ENCODE measurements at places on chromosomes 4 and X.

GRCh38 chr4:8846046-8846720, 25.5 kb downstream of the HMX1 start:
- DNase-seq = no peak

GRCh38 chr4:86482306-86483172, 111.6 kb upstream of the PTPN13 start:
- DNase-seq = no peak

DNA sequence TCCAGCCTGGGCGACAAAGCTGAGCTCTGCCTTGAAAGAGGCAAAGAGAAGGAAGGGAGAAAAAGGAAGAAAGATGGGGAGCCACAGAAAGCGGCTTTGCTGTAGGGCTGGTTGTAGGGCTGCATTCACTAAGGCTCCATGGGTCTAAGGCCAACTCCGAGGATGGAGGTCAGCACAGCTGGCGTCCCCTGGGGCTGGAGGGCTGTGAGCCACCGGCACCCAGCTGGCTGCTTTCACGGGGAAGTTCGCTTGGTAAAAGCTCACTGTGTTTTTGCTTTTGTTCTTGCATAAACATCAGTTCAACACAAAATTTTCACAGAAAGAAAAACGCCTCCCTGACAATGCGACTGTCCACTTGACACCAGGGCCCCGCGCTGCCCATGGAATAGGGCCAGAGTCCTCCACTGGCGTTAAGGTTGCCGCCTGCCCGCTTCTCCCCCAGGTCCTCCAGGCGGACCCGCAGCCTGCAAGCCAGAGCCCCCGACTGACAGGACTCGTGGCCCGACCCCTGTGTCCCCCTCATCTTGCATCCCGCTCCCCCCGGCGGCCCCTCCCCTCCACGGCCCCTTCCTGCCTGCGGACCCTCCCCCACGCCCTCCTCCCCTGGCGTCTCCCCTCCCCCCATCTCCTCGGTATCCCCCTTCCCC, 1.1 kb downstream of the RNF212 start:
- no peak for DNase-seq

GRCh38 chrX:153662266-153662665, 11.3 kb downstream of the PNCK start:
- DNase-seq = no peak

DNA sequence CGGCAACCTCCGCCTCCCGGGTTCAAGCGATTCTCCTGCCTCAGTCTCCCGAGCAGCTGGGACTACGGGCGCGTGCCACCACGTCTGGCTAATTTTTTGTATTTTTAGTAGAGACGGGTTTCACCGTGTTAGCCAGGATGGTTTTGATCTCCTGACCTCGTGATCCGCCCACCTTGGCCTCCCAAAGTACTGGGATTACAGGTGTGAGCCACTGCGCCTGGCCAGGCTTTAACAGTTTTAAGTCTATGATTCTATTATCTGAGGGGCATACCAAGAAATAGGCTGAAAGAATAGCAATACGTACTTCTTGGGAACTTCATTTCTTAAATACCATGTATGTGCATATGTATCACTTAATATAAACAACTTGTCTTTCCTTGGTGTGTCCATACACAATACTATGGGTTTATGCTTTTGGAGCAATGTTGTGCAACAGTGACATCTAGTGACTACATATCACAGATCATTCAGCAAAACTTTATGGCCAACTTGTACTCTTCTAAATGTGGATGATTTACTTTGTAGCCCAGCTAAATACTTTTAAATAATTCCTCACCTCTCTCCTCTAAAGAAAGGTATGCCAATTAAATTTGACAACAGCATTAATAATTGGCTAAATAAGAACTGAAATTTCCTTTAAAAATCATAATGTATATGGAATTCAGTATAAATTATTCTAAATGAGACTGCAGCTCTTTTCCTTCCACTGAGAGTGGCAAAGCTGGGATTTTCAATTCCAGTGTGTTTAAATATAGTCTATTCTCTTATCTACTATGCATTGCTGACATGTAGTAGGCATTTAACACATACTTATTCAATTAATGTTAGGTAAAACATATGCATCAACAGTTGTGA, 10.4 kb downstream of the SLC9B1 start:
- no peak for DNase-seq

- no peak for DNase-seq
Measured at GRCh38 chrX:42089031-42089430, 165.7 kb upstream of the CASK start.

DNA sequence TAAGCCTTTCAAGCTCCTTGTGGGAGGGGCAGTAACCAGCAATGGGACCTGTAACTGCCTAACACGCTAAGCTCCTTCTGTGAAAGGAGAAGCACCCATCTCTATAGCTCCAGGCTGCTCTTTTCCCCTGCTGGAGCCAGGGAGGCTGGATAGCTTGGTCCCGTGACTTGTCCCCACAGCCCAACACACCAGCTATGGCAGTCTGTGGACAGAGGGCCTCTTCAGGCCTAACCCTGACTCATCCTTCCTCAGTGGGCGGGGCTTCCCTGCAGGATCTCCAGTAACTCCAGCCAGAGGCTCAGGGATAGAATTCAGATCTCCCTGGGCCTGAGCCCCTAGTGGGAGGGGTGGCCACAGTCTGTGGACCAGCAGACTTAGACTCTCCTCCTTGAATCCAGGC, 1290.1 kb downstream of the PCDH7 start:
- no peak for DNase-seq

DNA sequence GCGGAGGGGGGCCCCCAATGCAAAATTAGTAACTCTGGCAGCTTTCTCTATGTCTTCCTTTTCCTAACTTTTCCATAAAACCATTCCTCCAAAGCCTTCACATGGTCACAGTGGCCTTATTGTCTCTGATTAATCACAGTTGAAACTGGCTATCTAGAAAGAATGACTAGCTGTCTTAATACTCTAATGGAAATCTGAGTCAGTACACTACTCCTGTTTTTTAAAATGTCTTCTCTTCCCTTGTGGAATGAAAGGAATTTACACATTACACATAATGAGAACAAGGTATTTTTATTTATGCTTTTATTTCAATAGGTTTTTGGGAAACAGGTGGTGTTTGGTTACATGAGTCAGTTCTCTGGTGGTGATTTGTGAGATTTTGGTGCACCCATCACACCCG, 66.3 kb upstream of the PUDP start:
- no peak for DNase-seq

GRCh38 chr4:150082241-150082640, 4.0 kb downstream of the DCLK2 start:
- no peak for DNase-seq

DNA sequence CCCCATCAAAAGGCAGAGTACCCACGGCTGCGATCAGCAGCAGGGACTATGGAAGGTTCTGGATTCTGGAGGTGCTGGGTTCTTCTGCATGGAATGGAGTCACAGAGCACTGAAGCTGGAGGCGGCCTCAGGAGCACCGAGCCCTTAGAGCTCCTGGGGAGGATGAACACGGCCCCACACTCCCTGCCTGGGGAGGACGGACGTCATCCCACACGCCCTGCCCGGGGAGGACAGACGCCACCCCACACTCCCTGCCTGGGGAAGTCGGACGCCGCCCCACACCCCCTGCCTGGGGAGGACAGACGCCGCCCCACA, 9.9 kb downstream of the LRPAP1 start:
- no peak for DNase-seq

DNA sequence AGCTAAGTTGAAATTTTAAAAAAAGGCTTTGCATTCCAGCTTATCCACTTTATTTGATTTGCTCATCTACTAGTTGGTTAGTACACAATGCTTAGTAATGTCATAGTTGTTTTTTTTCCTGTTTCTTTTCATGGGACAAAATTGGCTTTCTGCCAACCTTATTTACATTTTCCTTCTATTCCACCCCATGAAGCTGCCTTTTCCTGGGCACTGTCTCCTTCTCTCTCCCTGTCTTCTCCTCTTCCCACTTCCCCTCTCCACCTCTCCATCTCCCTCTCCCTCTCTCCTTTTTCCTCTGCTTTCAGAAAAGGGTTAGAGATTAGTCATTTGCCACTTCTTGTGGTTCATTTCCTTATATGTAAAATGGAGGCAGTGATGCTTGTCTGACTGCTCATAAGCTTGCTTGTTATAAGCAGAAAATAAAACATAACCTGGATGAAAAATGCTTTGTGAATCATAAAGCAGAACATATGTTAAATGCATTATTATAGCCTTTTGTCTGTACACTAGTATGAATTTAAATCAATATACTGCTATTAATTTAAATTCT, 181.9 kb downstream of the CEP135 start:
- no peak for DNase-seq

DNA sequence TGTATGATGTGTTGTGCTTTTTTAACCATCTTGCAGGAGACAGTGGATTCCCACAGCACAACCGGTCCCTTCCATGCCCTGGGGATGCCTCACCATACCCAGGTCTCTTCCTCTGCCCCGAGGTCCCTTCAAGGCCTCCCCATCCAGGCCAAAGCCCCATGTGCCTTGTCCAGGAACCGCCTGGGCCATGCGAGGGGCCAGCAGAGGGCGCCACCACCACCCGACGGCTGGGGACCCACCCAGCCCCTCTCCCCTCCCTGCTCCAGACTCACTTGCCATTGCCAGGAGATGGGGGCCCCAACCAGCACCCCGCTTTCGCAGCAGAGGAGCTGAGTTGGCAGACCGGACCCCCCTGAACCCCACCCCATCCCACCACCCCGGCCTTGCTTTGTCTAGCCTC, 485.5 kb downstream of the TRAM1L1 start:
- no peak for DNase-seq

GRCh38 chr4:986428-986878, 391 bp upstream of the IDUA start:
- DNase-seq = no peak

DNA sequence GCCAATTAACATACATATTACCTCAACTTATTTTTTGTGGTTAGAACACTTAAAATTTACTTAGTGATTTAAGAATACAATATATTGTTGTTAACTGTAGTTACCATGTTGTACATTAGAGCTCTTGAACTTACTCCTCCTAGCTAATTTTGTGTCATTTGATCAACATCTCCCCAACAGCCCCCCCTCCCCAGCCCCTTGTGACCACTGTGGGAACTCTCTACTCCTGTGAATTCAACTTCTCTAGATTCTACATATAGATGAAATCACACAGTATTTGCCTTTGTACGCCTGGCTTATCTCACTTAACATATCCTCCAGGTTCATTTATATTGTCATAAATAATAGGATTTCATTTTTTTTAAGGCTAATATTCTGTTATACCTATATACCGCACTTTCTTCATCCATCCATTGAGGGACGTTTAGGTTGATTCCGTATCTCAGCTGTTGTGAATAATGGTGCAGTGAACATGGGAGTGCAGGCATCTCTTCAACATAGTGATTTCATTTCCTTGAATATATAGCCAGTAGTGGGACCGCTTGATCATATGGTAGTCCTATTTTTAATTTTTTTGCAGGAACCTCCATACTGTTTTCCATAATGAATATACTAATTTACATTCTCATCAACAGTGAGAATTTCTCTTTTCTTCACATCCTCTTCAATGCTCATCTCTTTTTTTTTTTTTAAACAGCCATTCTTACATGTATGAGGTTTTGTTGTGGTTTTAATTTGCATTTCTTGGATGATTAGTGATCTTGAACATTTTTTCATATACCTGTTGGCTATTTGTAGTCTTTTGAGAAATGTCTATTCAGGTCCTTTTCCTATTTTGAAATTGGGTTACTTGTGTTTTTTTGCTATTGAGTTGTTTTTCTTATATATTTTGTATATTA, 66.8 kb downstream of the RAPGEF2 start:
- no peak for DNase-seq

Data from GOT3 (cell line).